ENCODE measurements at places on chromosomes 6 and 20. TPM values are rescaled to one million over a fixed set of nuclear protein-coding genes. Genes with fewer than 3 reads are reported as not detected.
A peak's percentile ranks its signal among the peaks of the same experiment; 100 is the strongest.

DNA sequence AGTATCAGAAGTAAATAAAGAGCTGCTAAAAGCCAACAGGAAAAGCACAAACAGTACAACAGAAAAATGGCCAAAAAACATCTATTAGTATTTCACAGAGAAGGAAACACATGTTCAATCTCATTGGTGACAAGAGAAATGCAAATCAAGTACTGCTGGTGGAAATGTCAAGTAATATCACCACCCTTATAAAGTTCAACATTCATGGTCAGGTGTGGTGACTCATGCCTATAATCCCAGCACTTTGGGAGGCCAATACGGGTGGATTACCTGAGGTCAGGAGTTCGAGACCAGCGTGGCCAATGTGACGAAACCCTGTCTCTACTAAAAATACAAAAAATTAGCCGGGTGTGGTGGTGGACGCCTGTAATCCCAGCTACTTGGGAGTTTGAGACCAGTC, 42.8 kb downstream of the ESF1 start:
- no peak for DNase-seq

HRH3 gene
- not detected for total RNA-seq

GRCh38 chr6:52328729-52329128, 33.2 kb upstream of the PAQR8 start:
- DNase-seq: no peak

UNC5CL gene
- total RNA-seq: 16.2 TPM

DNA sequence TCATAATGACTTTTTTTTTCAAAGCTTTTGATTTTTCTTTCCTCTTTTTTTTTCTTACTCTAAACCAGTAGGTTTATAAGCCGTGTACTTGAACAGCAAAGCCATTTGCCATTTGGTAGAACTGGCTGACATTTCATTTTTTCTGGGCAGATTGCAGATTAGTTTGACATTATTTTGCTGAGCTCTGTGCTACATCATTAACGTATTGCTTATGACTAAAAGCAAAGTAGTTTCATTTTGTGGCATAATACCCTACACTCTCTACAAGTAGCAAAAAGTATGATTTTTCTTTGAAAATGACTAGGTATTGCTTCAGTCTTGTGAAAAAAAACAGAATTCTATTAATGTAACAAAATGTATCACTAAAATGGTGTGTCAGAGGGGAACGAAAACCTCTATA, 141.3 kb downstream of the GRIK2 start:
- DNase-seq: no peak

CALHM6 gene
- total RNA-seq: 22.4 TPM

TNFRSF6B gene
- total RNA-seq: 0.09 TPM

DNA sequence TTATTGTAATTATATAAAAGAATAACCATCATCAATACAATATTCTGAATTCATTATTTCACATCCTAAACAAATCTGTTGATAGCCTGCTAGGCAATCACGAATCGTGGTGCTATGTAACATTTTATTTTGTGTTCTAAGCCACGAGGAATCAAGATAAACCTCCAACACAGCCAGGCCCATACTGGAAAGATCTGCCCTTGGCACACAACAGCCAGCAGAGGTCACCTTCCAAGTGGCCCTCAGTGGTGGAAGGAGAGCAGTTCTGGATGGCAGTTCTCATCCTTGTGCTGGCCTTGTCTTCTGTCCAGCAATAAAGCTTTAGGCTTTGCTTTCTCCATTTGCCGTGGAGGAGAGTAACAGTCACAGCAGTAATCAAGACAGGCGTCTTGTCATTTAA, 13.2 kb downstream of the ZNF831 start:
- DNase-seq: no peak

DNA sequence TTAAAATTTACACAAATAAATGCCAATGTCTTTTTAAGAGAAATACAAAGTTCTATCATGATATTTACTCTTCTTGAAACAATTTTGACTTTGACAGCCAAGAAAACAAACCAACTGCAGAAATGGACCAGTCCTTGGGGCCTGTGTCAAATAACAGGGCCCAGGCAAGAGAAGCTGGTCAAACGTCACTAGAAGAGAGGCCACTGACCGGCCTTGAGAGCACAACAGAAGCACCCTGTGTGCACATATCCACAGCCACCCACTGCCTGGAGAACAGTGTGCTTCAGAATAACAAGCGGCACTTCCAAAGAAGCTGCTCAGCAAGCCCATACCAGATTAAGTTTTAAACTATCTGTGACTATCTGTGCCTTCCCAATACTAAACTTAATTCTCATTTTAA, 14.8 kb downstream of the APMAP start:
- peak; percentile 45 for DNase-seq

TGM2 gene
- 260 TPM for total RNA-seq

RIPOR3 gene
- total RNA-seq: 23.8 TPM

GRCh38 chr6:110944681-110945151, 13.8 kb upstream of the GTF3C6 start:
- no peak for DNase-seq

- no peak for DNase-seq
These were observed 36.5 kb downstream of the ZNF217 start for GRCh38 chr20:53557130-53557529.

BHLHE23 gene
- total RNA-seq: not detected

GRCh38 chr20:527571-527886, 16.1 kb downstream of the CSNK2A1 start:
- DNase-seq: no peak

- no peak for DNase-seq
These were observed 33.5 kb downstream of the CARMIL1 start for GRCh38 chr6:25312703-25313102.

DNA sequence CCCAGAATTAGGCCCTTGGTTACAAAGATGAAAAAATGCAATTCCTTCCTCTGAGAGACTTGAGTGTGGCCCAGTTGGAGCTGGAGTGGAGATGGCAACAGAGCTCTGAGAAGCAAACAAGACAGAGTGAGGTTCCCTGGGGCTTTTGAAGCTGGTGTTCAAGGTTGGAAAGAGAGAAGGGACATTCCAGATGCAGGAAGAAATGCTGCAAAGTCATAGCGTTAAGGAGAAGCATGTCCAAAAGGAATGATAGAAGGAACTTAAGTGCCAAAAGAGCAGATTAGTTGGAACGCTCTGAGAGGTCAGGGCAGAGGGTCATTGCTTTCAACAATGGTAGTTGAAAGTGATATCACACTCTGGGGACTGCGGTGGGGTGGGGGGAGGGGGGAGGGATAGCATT, 251.8 kb downstream of the TBC1D7 start:
- DNase-seq: no peak

SLC4A11 gene
- under 0.01 TPM for total RNA-seq

FRMD1 gene
- total RNA-seq: 0.09 TPM

DNA sequence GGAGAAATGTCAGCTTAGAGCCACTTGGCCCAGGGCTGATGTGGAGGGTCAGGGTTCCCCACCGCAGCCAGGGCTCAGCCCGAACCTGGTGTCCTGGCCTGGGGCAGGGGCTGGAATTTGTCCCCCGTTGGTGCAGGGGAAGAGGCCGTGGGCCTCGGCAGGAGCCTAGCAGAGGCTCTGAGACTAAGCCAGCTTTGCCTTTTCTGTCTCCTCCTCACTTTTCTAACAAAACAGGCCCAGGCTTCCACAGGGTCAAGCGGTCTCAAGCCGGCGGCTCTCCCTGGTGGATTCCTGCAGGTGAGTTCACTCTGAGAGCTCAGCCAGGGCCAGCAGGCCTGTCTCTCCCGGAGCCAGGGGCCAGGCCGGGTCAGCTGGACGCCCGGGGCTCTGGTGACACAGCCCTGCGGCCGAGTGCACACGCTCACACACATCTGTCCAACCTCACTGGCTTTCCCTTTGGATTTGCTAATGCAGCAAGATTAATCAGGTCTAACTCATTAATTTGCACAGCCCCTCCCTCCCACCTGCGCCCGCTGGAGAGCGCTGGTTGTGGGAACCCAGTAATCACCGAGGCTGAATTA, 2.9 kb upstream of the CHRNA4 start:
- DNase-seq: peak; percentile 45

GRCh38 chr20:47354714-47355488, 1.6 kb downstream of the ZMYND8 start:
- DNase-seq: peak; percentile 53

DNA sequence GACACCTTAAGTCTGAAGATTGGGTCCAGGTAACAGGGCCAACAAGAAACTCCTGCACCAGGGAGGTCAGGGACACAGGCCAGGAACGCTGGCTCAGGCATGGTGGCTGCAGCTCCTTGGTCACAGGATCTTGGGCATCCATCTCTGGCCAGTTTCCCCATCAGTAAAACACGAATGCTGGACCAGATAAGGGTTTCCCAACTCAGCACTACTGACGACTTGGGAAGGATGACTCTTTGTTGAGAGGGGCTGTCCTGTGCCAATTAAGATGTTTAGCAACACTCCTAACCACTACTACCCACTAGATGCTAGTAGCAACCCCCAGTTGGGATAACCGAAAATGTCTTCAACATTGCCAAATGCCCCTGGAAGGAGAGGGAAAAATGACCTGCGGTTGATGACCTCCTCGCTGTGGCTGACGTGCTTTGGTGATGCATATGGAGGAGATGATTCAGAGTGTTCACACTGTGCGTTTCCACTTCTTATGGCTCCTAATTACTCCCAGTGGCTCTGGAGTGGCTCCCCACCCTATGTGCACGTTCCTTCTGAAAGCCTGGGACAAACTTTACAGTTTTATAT, 261.9 kb downstream of the CDH26 start:
- DNase-seq: no peak

- DNase-seq: no peak
These were observed 1028.5 kb downstream of the KIF16B start for GRCh38 chr20:15544742-15545141.

- DNase-seq: no peak
These were observed 68.3 kb upstream of the EDN1 start for GRCh38 chr6:12221856-12222255.

DNA sequence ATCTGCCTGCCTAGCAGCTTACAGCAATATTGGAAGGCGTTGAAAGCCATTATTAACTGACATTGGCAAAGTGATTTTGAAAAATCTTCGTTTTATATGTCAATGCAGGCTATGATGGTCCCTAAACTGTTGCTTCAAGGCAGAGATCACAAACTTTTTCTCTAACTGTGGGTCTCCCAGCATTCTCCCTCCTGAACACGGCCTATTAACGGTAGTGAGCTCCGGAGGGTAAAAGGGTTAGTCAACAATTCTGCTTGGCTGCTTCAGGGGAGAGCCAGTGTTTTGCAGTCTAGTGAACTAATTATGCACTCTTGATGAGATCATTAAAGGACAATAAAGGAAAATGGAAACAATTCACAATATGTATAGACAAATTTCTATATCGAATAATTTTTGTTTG, 261.8 kb upstream of the QKI start:
- DNase-seq: no peak

GRCh38 chr6:122392564-122393350, 6.7 kb upstream of the HSF2 start:
- no peak for DNase-seq

CLPSL2 gene
- total RNA-seq: not detected

GRCh38 chr6:17300637-17301036, 19.5 kb downstream of the RBM24 start:
- DNase-seq: no peak

- DNase-seq: no peak
These were observed 121.3 kb downstream of the MYO6 start for GRCh38 chr6:75870389-75870788.

GRCh38 chr6:113493991-113494390, 363.2 kb upstream of the MARCKS start:
- no peak for DNase-seq

DEFB110 gene
- not detected for total RNA-seq

FAM50B gene
- total RNA-seq: 8.8 TPM

- DNase-seq: no peak
These were observed 360.5 kb downstream of the BCKDHB start for GRCh38 chr6:80466981-80467380.

DNA sequence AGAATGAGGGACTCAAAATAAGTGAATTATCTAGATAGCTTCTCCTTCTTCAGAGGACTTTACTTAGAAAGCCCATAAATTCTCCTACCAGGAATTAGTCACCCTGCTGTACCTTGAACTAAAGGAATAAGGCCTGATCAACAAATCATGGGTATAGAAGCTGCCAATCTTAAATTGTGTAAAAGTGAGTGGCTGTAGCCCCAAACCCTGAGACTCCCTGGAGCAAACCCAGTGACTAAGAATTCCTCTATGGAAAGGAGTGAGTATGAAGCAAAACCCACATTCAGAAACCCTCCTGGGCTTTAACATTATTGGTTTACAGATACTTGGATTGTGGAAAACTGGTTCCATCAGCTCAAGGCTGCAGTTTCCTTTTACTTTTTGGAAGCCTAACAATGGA, 285.8 kb upstream of the TBX18 start:
- no peak for DNase-seq

GRCh38 chr20:49616154-49617007, 48.4 kb upstream of the PTGIS start:
- DNase-seq: no peak

DNA sequence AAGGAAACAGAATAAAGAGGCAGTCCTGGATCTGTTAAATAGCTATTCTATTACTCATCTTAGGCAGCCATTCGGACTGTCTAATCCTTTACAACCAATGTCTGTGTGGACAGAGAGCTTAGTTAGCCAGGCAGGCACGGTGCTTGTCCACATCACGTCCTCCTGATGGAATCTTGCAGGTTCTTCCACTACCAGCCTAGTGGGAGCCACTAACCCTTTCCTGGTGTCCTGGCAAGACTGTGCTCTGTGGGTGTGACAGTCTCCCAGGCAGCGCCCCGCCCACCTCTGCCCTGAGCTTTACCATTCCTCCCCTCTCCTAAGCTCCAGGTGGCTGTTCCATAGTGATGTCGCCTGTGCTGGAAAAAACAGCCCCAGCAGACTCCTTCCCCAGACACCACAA, 78.3 kb upstream of the CLDN20 start:
- DNase-seq: no peak

SEL1L2 gene
- not detected for total RNA-seq

TRIM10 gene
- 128 TPM for total RNA-seq

CST5 gene
- not detected for total RNA-seq

SIRPB1 gene
- total RNA-seq: 2.0 TPM

GRCh38 chr6:117417851-117418250, 7.9 kb downstream of the ROS1 start:
- no peak for DNase-seq

DNA sequence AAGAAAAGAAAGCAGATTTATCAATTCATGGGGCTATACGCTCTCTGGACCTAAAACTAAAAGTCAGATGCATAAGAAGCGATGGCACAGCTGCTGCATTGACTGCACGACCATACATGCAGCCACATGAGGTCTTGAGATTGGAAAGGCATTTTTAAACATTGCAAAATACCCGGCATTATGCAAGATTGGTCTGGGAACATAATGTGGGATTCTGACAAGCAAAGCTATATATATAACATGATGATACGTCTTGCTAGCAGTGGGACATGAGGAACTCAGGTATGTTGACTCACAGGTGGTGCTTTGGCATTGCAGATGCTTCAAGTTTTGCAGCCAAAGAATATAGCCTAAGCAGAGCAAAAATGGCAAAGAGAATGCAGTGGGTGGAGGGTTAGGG, 55.1 kb downstream of the SAMD3 start:
- no peak for DNase-seq
